ENCODE measurements at places on chromosomes 7 and 10.

GRCh38 chr7:155660059-155660757 lies 15.7 kb downstream of the RBM33 start:
- DNase-seq: no peak

DNA sequence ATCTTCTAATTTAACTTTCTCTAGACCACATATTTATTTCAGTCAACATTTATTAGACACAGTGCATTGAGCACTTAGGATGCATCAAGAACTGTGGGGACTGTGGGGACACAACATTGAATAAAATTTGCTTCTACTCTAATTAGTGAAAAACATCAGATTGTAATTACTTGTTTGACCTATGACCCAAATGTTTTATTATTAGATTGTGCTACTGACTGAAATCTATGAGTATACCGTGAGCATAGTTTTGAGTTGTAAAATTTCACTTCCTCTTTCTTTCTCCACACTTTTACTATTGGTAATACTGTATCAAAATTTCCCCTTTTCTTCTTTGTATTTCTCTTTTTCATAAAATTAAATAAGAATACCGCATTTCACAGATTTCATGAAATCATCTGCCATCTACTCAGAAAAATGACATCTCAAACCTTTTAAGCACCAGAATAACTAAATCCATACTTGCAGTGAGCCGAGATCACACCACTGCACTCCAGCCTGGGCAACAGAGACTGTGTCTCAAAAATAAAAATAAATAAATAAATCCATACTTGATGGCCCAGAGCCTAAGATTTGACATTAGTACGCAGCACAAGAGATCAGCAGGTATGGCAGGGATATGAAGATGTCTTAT lies 25.4 kb upstream of the INPP5F start:
- DNase-seq: no peak

DNA sequence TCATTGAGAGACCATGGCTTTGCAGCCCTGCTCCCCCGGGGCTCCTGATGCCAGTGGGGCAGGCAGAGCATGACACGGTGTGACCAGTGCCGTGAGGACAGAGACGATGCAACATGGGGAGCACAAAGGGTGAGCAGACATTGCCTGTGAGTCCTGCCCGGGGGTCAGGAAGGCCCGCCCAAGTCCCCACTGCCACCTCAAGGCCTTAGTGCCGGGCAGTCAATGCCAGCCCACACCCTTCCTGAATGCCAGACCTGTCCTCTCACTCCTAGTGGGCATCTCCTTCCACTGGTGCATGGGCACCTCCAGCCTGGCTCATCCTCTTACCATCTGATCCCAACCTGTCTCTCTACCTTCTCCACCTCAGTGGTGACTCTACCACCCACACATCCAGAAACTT lies 157.9 kb upstream of the ZMIZ1 start:
- no peak for DNase-seq

DNA sequence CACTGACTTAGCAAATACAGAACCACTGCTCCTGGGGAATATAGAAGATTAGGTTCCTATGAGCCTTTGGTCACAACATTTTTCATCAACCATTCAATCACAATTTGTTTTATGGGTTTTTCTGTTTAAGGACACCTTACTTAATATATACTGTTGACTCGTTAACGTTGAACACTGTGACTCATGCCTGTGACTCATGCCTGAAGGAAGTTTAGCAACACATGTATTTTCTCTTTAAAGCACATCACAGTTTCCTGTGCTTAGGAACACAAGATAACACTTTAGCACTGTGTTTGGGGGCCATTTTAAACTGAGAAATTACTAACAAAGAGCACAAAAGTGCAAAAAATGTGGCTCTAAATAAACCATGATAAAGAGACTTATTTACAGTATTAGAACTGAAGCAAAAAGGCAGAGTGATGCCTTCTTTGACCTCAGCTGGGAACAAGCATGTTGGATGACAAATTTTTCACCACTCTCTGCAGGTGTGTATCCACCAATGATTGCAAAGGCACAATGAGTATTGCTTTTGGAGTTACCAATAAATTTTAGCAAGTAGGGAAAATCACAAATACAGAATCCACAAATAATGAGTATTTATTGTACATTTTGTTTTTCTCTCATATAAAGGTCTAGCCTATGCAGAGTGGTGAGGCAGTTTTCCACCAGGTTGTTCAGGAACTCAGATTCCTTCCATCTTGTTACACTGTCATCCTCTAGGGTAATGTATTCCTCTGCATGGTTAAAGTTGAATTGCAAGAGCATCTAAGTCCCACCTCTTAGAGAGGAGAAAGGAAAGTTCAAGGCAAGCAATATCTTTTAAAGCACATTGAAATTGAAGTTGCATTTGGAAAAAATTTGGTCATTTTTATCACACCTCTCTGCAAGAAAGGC lies 7.3 kb downstream of the FGFBP3 start:
- DNase-seq: peak; percentile 89

DNA sequence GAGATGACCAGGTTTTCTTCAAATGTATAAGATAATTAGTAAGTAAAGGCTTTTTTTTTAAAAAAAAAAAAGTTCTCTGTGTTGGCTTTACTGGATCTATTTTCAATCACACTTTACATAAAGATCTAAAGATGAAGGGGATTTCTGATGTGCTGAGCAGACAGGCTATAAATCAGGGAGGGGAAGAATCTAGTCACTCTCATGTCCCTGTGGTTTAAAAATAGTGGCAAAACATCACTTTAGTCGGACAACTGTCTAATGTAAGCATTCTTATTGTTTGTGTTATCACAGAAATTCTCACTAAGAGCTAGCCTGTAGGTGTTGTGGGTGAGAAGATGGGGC lies 132.7 kb downstream of the ICA1 start:
- no peak for DNase-seq

- DNase-seq: no peak
Observed at GRCh38 chr7:107563081-107563774, 492 bp downstream of the COG5 start.

Measured in adipocyte (in vitro differentiated cells).